ENCODE measurements at places on chromosomes 12 and 14.
A peak's percentile ranks its signal among the peaks of the same experiment; 100 is the strongest.

GRCh38 chr14:67986131-67986841, 166.7 kb downstream of the RAD51B start:
- DNase-seq: no peak

GRCh38 chr14:42624980-42625761, 1018.5 kb downstream of the LRFN5 start:
- DNase-seq: no peak

GRCh38 chr12:53048033-53048779, 1.7 kb upstream of the TNS2 start:
- no peak for DNase-seq

DNA sequence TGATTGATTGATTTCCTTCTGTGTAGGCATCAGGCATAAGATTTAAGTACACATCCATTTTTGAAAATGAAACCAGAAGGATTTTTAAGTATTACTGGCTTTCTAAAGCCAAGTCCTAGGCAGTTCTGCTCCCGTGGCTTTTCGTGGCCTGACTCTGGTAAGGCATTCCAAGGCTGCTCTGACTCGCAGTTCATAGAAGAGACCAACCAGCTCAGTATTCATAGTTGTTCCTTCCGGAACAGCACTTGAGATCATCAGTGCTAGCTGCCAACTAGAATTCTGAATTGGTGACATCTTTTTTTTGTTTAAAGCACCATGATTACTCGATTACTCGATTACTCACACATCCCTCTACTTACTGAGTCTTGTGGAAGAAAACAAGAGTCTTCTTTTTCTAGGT, 25.9 kb downstream of the SUDS3 start:
- no peak for DNase-seq

- no peak for DNase-seq
These were observed 122.2 kb downstream of the FOXN3 start for GRCh38 chr14:89294872-89295271.

GRCh38 chr12:113333877-113334785, 778 bp downstream of the SLC8B1 start:
- no peak for DNase-seq

- no peak for DNase-seq
These were observed 249.3 kb downstream of the ATP23 start for GRCh38 chr12:58190618-58191017.

DNA sequence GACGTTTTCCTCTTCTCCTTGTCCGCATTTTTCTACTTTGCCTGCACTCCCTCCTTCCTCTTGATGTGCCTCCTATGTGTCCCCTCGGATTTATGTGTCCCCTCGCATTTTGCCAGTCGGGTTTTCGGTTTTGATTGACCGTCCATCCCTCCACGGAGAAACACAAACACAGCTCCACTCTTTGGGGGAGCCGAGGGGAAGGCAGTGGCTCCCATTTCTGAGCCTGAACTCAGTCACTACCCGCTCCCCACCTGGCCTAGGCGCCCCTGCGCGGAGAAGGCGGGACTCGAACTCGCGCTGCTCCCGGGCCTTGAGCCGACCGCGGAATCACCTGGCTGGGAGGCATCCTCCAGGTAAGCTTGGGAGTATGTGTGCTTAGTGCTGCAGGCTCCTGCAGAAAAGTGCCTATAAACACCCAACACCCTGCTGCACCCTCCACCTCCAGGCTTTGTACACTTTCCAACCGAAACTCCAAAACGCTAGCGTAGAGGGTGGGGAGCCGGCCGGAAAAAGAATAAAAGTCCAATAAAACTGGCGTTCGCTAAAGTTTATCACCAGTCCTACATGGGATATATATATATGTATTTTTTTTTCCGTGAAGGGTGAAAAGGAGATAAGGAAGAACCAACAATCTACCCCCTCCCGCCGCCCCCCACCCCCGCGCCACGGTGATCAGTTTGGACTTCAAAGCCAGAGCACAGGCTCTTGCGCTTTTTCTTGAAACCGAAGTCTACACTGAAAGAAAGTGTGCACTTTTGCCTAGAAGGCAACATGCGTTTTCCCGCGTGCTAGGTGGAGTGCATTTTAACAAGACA, 3.3 kb upstream of the CCND2 start:
- no peak for DNase-seq

DNA sequence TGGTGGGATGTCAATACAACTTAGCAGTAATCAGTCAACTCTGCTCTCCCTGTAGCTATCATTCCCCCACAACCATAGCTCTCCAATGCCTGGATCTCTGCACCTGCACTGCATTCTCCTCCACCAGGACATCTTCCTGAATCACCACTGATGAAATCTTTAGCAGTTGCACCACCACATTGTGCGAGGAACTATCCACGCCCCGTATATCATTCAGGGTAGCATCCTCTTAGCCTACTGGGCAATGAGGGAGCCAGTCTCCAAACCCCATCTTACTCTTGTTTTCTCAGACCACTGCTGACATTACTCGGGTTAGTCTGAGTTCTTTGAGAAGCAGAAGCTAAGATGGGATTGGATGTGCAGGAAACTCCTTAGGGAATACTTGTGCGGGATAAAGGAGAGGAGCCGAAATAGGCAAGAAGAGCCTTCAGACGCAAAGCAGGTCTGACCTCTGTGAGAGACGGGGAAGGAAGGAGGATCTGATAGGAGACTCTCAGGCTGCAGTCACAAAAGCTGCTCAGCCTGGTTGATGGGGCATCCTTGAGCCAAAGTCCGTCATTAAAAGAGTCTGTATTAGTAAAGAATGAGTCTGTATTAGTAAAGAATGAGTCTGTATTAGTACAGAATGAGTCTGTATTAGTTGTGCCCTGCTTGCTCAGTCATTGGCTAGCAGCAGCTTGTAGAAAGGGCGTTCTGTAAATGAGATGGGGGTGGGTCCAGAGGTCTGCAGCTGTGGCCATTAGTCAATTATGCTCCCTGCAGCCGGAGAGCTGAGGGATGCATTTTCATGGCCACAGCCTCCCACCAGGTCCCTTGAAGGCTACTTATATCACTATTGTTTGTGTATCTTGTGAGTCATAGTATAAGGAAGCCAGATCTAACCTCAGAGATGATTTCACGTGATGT, 49.6 kb upstream of the RASSF3 start:
- DNase-seq: no peak

GRCh38 chr12:53069621-53070410, 9.4 kb downstream of the SPRYD3 start:
- DNase-seq: no peak

DNA sequence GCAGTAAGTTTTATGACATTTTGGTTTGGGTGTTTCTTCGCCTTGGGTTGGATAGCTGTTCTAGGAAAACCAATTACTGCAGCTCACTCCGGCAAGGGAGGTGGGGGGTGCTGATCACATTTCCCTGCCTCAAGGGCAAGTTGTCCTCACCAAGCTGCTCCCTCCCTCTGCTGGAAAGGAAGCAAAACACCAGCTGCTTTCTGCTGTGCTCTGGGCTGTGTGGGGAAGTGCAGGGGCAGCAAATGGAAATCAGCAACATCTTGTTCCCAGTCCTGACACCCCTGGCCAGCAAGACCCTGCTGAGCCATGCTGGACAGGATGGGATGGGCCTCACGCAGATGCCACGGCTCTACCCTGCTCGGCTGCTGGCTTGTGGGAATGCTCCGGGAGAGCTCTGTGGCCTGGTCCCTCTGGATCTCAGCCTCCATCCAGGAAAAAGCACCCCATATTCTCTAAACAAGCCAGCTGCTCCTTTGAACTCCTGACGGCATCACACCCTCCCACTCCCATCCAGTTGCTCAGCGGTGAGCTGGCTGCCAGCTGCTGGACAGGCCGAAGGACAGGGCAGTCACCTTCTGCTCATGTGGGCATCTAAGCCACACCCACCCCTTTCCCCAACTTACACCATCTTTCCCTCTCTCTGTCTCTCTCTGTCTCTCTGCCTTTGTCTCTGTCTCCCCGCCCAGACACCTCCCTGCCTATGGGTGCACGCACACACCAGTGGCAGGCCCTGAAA, 52.4 kb upstream of the EIF5 start:
- DNase-seq: peak; percentile 69

DNA sequence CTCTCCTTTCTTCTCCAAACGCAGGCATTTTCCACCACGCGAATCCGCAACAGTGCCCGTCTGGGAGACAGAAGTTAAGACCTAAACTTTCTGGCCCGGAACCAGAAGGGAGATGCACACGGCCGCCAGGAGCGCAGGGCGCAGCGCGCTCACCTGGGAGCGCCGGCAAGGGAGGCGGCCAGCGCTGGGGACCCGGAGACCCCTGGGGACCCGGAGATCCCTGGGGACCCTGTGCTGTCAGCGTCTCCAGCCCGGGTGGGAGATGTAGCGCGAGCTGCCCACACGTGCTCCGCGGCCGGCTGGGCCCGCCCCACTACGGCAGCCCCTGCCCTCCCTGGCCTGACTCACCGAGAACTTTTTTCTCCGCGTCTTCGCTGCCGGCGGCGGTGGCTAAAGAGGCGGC, 620 bp downstream of the YBX3 start:
- DNase-seq: no peak

DNA sequence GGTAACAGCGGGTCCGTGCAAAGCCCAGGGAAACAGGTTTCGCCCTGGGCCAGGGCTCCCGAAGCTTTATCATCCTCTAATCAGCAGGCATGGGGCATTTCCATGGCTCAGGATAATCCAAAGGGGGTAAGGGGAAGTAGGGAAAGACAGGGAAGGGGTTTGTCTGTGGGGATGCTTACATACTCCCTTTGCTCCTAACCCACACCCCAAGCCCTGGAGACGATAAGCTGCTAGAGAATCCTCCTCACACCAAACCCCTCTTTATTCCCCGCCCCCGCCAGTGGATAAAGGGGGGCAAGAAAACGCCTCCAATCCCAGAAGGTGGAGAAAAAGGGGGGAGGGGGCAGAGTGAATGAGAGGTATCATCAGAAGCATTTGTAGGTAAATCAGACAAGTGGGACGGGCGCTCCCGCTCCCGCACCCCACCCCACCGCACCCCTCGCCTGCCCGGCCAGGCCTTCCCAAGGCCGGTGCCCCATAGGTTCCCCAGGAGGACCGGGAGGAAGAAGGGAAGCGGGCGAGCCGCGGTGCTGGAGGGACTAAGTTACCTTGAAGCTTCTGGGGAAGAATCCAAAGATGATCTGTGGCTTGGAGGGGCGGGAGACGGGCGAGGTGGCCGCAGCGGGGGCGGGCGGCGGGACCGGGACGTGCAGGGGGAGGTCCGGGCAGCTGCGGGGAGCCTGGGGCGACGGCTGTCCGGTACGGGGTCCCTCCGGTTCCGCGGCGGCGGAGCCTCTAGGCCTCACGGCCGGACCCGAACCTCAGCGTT, 762 bp downstream of the PPP2R5E start:
- DNase-seq: peak; percentile 37

DNA sequence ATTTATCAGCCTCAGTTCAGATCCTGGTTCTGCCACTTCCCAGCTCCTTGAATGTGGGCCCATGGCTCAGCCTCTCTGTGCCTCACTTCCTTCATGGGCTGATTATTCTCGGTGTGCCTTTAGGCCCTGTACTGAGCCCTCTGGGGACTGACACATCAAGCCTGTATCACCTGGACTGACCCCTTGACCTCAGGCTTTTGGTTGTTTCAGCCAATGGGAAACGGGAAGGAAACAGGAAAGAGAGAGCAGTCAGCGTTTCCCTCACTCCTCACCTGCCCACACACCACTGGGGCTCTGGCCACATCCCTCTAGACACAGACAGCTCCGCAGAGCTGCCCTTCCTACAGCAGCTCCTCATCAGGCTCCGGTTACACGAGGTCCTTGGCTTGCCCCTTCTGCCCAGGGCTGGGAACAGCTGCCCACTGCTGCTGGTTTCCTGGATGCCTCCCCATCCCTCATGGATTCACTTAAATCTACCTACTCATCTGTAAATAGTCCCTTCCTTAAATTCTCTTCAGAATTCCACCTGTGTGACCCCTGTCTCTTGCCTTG, 37.0 kb upstream of the ITPR2 start:
- DNase-seq: no peak

- DNase-seq: no peak
These were observed 111.7 kb downstream of the DNAI7 start for GRCh38 chr12:25083211-25083610.

- DNase-seq: no peak
These were observed 144.1 kb upstream of the PTPRQ start for GRCh38 chr12:80299976-80300375.

DNA sequence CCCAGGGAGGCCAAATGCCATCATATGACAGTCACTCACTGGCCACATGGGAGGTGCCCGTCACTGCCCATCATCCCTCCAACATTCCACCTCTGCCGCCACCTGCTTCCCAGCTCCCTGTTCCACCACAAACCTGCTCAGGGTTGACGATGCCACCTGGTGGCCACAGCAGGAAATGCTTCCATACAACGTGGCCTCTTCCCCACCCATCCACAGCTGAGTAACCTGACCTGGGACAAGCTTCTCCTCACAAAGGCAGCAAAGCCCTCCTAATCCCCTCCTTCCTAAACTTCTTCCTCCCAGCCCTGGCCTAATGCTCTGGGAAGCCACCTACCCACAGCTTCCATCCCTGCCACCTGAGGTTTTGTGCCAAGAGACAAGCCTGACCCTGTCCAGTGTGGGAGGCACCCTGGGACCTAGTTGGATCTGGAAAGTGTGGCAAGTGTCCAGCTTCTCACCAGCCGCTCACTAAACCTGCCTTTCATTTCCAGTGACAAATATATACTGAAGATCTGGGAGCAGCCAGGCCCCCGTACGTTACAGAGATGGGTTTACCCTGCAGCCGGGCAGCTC, 4.3 kb downstream of the DEGS2 start:
- DNase-seq: no peak

DNA sequence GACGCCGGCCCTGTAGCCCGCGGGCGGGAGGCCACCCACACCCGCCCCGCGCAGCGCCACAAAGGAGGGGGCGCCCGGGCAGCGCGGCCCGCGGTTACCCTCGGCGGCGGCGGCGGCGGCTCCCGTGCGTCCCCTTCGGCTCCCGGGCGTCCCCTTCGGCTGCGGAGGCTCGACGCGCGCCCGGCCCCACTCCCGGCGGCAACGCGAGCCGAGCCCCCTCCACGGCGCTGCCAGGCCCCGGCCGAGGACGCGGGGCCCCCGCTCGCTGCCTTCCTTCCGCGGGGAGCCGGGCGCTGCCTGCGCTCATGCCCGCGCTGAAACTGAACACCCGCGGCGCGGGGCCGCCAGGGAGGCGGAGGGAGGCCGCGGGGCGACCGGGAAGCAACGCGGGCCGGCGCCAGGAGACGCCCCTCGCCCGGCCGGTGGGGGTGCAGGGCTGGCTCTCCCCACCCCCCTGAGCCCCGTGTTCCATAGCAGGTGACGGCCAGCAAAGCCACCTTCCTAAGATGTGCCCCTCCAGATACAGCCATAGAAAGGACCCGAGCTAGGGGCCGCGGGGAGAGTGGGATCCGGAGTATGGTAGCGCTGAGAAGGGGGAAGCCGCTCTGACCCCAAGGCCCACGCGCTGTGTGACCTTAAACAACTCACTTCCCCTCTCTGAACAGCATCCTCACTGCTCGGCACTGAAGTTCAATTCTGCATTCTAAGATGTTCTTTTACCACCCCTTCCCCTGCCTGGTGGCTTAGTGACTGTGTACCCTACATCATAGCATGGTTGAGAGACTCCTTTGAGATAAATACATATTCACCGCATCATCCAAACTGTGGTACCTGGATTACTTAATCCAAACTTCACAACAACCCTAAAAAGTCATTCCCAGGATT, 42.8 kb downstream of the KDM2B start:
- no peak for DNase-seq

DNA sequence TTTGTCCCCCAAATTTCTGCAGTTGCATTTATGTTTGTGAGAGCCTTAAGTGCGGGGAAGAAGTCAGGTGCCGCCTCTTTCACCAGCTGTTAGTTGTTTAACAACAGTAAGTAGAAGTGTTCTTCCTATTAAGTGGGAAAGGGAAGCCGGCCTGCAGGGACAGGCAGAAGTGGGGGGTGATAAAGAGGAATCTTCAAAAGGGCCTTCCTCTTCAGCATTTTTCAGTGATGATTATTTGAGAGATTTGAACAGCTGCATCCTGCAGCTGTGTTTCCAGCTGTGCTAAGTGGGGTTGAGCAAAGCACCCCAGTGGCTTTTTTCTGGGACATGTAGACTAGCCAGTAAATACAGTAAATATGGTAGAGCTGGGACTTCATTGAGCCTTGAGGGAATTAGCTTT, 32.1 kb upstream of the SLC38A1 start:
- DNase-seq: no peak
